Right hindlimb (tissue), 1 donor: ENCODE measurements at places on chromosomes 5 and 9.

- no peak for DNase-seq
Observed at GRCh38 chr5:149018909-149019443, 43.9 kb downstream of the SH3TC2 start.

GRCh38 chr9:137475666-137476065 lies 16.5 kb upstream of the NSMF start:
- no peak for DNase-seq

DNA sequence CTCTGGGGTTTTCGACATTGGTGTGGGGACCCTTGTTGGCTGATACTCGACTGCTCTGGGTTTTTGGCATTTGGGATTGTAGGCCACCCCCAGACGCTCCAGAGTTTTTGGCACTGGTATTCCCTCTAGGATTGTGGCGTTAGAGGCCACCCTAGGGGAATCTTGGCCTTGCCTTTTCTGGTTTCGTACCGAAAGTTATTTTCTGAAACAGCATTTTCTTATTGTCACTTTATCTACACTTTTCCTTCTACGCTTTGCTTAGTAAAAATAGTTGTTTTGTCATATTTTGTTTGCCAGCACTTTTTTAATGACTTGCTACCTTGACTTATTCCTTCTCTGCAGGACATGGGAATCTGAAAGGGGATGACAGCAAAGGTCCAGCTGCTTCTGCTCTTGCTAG lies 25.1 kb upstream of the CLPTM1L start:
- DNase-seq, result no peak

- no peak for DNase-seq
Observed at GRCh38 chr9:22117511-22118384, 108.6 kb upstream of the CDKN2B start.

DNA sequence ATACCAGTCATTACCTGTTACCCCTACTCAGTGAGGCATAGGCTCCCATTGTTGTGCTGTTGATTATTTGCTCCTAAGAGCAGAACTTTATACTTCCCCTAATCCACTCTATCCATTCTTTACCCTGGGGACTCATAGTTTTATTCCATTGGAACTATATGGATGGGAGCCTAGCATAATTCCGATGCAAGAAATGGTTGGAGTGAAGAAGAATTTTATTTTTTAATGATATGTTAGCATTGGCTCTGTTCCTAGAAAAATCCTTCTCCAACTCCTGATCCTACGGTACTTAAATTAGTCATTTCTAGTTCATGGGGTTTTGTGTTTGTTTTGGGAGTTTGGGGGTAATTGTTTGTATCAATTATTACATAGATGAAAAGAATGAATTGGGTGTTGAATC lies 191.5 kb downstream of the GOLPH3 start:
- no peak for DNase-seq

- no peak for DNase-seq
Observed at GRCh38 chr5:118144540-118144939, 843.8 kb downstream of the DTWD2 start.

- no peak for DNase-seq
Observed at GRCh38 chr5:177429248-177430040, 3.0 kb downstream of the GRK6 start.

DNA sequence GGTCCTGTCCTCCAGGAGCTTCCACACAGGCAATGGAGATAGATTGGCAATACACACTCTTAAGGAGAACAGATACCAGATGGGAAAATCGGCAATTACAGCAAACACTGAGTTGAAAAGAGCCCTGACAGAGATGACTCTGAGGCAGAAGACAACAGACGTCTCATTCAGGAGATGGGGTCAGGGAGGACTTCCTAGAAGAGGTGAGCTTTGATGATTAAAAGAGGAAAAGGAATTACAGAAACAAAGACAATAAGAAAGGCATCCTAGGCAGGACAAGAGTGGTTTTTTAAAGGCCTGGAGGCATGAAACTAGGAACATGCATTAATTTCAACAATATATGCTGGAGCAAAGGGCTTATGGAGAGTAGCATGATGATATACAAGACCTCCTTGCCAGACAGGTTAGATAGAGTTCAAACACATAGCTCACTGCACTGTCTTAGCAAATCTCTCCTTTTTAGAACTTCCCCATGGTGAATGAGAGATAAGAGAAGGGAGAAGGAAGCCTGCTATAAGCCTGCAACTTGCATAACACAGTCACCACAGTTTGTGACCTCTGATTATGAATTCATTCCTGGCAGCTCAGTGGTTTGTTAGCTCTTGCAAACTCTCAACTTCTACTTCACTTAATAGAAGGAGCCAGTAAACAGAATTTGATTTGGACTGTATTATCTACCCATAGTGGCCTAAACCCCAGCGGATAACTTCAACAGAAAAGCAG lies 48.5 kb downstream of the SIL1 start:
- no peak for DNase-seq

GRCh38 chr9:129336601-129337331 lies 158.7 kb upstream of the IER5L start:
- peak; percentile 88 for DNase-seq

- no peak for DNase-seq
Observed at GRCh38 chr9:129312251-129313122, 134.4 kb upstream of the IER5L start.

DNA sequence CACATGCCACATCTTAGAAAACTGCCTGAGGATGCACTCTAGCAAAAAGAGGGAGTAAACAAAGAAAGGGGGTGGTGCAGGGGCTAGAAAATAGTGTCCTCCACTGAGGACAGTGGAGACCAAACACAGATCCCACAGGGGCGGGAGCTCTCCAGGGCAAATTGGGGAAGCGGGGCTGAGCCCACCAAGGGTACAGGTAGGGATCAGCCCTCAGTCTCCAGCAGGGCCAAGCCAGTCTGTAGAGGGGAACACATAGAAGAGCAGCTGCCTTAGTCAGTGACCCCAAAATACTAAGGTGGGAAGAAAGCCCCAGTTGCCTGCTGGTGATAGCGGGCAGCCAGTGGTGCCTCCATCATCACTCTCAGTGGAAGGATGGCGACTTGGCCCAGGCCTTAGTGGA lies 134.0 kb downstream of the ATPSCKMT start:
- DNase-seq, result no peak

DNA sequence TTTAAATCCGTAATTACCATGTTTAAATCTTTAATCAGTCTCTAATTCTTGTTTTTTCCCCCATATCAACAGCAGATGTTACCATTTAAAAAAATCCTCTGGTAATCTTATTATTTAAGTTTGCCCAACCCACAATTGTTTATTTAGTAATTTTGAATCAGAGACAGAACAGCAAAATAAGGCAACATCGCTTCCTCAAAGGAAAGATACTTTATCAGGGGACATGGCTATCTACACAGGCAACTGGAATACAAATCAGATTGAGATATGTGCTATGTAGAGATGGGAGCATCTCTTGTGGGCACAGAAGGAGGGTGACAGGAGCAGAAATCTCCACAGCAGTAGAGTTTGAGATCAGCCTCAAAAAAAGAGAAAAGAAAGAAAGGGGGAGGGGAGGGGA lies 674.4 kb downstream of the SEMA5A start:
- DNase-seq, result no peak

- DNase-seq, result peak; percentile 75
Observed at GRCh38 chr5:37839407-37840052, at the start of gene GDNF. Gene GDNF (minus strand): TSS chr5:37840041. CDS start chr5:37834796, 5,245 bp downstream.

GRCh38 chr5:53963958-53964357 lies 346.4 kb downstream of the ARL15 start:
- no peak for DNase-seq

DNA sequence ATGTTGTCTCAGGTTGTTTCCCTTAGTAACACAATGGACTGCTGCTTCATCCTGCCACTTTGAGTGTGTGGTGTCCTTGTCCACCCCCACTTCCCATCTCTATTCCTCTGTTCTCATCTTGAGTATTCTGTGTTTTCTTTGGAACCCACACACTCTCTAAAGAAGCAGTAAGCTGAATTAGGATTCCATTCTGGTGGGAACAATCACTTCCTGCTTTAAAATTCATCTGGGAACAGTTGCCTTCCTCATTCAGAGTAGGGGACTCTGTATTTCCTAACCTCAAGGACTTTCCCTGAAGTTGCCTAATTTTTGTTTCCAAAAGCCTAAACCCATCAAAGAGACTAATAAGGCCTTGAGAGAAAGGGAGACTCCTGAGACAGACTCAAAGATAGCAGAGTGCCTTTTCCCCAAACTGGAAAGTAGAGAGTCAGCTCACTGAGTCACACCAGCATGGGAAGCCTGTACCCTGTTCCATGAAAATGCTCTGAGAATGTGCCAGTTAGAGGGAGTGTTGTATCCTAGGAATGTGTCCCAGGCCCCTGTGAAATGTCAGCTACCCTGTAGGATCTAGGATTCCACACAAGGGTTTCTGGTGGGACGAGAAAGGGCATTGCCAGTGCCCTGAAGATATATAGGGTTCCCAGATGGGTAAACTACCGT lies 63.6 kb downstream of the CCDC192 start:
- DNase-seq, result no peak

GRCh38 chr5:134603059-134603458 lies 29.6 kb downstream of the SAR1B start:
- no peak for DNase-seq

GRCh38 chr9:126451316-126451885 lies 124.8 kb downstream of the MVB12B start:
- no peak for DNase-seq

GRCh38 chr5:73215891-73216610 lies 43.1 kb downstream of the TMEM174 start:
- peak; percentile 78 for DNase-seq

- DNase-seq, result no peak
Observed at GRCh38 chr5:50439221-50439620, 1.9 kb downstream of the EMB start.

- no peak for DNase-seq
Observed at GRCh38 chr9:886886-887285, 45.4 kb downstream of the DMRT1 start.

- peak; percentile 67 for DNase-seq
Observed at GRCh38 chr9:88748566-88749261, 213.7 kb downstream of the NXNL2 start.

DNA sequence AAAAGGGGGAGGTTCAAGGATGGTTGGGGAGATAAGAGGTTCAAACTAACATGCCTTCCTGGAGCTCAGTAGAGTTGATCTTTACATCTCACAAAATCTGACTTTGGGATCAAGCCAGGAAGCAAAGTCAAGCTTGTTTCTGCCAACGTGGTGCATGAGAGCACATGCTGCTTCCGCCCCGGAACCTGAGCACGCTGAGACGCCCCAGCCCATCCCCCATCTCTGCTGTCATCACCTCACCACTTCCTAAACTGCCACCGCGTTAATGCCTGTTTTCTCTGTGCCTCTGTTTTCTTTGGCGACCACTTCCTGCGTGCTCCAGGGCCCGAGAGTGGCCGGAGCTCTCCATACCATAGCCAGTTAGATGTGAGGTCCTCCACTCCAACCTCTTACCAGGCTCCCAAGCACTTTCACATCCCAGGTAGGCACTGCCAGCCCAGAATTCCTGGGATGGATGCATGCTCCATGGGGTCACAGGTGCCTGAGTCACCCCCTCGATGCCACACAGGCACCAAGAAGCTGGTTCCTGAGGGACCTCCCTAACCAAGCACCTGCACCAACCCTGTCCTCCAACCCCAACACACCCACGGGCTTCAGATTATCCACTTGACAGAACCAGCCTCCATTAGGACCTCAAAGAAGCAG lies 31.2 kb upstream of the AFAP1L1 start:
- no peak for DNase-seq

GRCh38 chr5:107476783-107477182 lies 194.0 kb downstream of the EFNA5 start:
- DNase-seq, result no peak

- DNase-seq, result no peak
Observed at GRCh38 chr5:111901296-111901695, 144.3 kb upstream of the NREP start.

DNA sequence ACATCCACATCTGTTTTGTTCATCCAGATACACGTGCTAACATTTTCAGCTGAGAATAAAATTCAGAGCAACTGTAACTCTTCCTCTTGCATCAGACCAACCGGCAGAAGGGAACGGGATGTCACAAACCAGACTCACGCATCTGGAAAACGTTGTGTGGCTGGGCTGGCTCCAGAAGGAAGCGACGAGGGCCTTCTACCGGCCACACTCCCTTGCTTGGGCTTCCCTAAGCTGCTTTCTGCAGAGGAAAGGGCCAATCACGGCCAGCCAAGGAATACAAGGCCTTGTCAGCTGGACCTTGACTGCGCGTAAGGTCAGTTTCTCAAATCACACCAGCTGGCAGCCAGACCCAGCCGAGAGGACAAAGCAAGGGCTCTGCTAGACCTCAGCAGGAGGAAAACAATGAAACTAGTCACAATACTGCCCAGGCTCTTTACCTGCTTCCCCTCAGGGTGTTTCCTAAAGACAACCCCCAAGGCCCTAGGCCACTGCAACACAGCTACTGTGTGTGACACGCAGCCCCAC lies 106.1 kb downstream of the THBS4 start:
- DNase-seq, result peak; percentile 91

DNA sequence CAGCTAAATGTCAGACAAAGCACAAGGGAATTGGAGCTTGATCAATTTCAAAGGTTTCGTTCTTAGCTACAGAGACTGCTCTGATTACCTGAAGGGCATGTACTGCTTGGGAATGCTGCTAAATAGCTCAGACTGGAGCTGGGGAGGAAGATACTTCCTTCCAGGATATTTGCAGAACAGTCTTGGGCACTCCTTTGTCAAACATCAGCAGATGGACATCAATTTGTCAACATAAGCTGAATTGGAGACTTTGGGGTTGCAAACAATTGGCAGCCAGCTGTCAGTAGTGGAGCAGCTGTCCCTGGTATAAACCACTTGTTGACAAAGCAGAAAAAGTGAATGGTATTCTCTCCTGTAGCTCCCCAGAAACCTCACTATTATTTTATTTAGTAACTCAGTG lies 182.0 kb downstream of the CCDC192 start:
- DNase-seq, result no peak

DNA sequence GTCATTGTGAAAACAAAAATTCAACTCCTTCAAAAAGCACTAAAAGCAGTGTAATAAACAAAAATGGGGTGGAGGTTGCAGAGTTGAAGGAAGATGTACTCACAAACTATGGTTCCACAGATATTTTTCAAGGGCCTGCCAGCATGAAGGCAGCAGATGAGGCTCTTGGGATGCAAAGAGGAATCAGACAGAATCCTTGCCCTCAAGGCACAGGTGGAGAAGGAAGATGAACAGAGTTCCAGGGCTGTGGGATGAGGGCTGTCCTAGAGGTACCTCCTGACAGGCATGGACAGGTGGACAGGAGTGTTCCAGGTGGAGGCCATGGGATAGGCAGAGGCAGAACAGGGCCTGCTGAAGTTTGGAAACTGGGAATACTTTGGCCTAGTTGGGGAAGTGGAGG lies 140.5 kb upstream of the ANKH start:
- no peak for DNase-seq

DNA sequence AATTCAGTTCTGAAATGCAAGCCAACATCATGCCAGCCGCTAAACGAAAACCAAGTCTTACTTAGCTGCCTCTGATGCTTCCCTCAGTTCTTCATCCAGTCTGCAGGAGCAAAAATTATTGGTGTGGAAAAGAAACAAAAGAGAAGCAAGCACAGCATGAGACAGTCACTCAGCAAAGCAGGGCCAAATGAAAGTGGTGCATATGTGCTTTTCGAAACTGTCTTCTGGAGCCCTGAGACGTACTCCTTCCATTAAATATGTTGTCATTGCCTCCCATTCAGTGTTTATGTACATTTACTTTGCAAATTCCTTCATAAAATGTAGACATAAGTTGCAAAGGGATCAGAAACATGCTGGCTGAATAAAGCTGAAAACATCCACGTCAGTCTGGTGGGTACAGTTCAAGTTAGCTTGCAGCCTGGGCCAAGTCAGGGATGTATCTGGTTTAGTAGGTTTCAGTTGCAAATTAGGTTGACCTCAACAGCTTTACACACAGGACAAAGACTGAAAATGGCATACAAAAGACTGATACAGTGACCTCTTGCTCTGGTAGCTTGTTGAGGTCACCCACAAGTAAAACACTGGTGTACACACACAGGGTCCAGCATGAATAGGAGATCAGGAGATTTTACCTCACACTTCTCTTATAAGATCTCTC lies 139.7 kb upstream of the PCA3 start:
- no peak for DNase-seq
